Body of pancreas (tissue), 4 donors: ENCODE measurements at places on chromosomes 1 and 21.

DNA sequence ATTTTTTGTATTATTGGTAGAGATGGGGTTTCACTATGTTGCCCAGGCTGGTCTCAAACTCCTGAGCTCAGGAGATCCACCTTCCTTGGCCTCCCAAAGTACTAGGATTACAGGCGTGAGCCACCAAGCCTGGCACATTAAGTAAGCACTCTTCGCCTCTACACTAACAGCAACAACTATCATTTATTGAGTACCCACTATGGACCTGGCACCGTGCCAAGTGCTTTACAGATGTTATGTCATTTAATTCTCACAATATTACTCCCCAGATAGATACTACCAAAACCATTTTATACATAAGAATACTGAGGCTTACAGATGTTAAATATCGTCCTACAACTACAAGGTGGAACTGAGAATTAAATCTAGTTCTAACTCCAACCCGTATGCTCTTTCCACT is 50.1 kb downstream of the TUT4 start:
- DNase-seq: peak; percentile 19

DNA sequence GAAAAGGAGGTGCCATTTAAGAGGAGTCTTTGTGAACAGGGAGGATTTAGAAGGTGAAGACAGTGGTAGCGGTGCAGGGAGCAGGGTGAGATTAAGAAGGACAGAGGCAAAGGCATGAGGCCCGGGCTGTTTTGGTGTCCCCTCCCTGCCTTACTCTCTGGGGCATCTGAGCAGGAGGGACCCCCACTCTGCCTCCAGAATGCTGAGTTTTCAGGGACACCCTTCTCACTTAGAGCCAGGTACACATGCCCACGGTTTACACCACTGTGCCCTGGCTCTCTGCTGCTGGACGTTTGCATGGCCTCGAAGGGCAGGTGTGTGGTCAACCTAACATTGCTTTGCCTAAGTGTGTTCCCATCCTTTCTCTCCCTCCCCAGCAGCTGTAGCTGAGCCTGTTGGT is 20.5 kb upstream of the PARP1 start:
- DNase-seq: no peak

- DNase-seq: no peak
Observed at GRCh38 chr1:97739596-97740103, 181.2 kb downstream of the DPYD start.

- no peak for DNase-seq
Observed at GRCh38 chr1:185864889-185865517, 130.8 kb downstream of the HMCN1 start.

DNA sequence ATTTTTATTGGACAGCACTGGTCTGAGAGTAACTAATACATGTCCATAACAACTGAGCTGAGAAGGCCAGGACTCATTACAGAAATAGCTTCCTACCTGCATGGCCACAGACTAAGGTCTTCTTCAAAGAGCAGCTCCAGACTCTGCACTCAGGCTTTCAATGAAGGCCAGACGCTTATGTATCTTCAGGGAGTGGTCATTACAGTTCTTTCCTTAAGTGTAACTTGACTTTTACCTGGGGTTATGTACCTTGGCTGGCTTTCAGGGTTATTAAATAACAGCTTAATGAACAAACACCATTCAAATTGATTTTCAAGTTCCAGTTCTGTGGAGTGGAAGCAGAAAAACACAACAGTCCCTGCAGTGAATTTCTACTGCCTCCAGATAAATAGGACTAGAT is 23.8 kb upstream of the SLC22A15 start:
- no peak for DNase-seq

DNA sequence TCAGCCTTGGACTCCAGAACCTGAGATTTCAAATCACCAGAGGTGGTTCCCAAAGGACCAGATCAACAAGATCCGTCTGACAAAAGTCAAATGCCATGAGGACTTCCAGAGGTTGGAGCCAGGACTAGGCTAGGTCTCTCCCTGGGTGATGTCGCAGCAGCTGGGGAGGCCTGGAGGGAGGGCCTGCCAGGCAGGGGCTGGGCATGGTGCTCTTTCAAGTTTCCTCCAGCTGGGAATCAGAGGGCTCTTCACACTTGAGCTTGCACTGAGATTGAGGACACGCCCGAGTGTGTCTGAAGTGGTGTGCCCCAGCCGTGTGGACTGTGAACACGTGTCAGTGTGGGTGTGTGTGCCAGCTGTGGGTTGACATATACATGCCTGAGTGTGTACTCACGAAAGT is 21.3 kb upstream of the RSPO1 start:
- no peak for DNase-seq

DNA sequence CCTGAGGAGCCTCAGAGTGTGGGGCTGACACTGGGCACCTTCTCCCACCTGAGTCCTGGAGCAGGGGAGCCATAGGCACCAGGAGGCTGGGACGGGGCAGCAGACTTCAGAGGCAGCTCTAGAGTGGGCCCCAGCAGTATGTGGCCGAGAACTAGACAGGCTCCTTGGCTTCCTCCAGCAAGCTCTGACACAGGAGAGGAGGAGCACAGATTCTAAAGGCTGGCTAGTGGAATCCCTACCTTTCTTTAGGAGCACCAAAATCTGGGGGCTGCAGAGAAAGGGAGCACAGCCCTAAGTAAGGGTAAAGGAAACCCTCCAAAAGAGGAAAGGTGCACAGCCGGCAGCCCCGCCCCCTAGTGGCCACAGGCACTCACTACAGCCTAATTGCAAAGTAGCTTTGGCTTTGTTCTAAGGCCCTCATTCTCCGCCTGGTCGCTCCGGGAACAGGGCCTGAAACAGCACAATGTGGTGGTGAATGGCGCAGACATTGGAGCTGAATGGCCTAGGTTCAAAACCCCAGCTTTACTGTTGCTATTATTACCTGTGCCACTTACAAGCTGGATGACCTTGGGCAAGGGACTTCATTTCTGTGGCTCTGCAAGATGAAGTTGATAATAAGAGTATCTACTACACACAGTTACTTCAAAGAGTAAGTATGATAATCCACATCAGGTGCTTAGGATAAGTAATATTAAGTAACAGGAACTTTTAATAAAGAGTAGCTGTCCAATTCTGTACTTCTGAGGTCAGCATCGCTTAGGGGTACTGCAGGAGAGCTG is 8.8 kb upstream of the GUCA2A start:
- peak; percentile 75 for DNase-seq

DNA sequence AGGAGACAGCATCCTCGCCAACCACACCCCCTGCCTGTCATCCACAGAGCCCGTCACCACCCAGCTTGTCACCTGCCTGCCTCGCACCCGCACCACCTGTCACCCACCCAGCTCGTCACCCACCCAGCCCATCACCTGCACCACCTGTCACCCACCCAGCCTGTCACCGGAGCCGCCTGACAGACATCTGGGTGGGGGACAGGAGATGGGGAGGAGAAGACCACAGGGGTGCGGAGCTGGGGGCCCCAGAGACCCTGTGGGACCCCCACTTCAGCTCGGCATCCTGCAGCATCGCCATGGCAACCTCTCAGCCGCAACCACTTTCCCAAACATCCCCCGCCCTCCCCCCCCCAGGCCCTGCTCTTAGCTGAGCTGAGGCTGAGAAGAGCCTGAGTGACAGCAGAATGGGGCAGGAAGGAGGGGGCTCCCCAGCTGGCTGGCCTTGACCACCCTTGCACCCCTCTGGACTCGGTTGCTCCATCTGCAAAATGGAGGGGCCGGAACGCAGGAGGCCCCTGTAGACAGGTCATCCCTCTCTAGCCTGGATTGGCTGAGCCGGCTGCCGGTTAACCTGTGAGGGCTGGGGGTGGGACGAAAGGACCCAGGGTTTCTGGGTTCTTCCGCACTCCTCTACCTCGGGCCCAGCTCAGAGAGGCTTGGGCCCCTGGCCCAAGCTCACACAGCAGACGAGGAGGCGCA is 11.6 kb downstream of the AHDC1 start:
- DNase-seq: no peak

DNA sequence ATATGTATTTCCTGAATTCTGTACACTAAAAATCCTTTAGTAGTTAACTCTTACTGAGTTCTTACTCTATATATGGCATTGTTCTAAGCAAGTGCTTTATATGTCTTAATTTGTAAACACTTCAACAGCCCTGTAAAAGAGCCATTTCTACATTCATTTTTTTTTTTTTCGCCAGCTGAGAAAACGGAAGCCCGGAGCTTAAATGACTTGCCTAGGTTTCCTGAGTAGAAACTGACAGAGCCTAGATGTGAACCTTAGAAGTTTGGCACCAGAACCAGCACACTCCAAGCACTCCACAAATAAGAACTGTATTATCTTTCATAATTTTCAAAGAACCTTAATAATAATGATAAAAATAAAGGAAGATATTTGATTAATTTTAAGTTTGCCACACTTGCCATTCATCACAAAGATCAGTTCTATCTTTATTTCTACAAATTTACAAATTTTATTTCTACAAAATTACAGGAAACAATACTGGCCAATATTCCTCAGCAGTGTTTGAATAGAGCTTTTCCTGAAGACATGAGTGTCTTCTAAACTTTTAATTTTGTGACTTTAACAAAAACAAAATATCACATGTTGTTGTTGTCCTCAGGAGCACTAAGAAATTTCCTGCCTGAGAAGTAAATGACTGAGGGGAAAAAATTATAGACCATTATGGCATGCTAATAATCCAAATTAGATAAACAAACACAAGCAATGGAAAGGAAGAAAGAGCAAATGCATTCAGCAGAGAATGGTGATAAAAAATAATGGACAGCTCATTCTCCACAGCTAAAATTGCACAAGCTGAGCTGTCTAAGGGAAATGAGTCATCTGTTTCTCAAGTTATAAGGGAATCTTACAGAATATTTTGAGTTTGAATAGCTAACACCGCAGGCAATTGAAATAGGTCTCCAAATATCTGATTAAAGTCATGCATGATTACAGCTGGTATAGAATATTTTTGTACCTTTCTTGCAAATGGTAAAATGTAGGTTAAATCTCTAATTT is 71.2 kb downstream of the DPYD start:
- no peak for DNase-seq

GRCh38 chr1:10553118-10553517 is 78.4 kb downstream of the PEX14 start:
- no peak for DNase-seq

DNA sequence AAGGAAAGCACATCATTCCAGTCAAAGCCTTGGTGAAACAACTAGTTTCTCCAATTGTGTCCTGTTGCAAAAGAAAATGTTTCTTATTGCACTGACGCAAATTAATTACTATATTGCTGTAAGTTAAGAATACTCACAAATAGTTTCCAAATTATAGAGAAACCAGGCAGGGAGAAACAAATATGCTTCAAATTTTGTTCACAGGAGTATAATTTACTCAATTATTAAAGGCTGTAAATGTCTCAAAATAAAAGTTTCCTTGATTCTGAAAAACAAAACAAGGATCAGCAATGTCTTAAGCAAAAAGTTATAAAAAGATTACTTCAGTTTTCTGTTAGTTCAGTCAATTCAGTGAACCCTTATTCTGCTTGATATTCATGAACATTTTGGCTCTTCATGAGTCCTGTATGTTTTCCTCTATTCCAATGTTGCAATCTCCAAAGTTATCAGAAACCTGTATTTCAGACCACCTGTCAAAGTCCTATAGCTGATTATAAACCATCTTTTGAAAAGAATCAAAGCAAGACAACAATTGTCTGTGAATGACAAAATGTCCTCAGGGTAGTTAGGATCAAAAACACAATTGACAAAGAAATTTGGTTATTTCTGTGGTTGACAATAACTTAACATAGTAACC is 11.7 kb upstream of the SYPL2 start:
- no peak for DNase-seq

GRCh38 chr1:236830560-236830959 is 35.5 kb downstream of the MTR start:
- DNase-seq: no peak

DNA sequence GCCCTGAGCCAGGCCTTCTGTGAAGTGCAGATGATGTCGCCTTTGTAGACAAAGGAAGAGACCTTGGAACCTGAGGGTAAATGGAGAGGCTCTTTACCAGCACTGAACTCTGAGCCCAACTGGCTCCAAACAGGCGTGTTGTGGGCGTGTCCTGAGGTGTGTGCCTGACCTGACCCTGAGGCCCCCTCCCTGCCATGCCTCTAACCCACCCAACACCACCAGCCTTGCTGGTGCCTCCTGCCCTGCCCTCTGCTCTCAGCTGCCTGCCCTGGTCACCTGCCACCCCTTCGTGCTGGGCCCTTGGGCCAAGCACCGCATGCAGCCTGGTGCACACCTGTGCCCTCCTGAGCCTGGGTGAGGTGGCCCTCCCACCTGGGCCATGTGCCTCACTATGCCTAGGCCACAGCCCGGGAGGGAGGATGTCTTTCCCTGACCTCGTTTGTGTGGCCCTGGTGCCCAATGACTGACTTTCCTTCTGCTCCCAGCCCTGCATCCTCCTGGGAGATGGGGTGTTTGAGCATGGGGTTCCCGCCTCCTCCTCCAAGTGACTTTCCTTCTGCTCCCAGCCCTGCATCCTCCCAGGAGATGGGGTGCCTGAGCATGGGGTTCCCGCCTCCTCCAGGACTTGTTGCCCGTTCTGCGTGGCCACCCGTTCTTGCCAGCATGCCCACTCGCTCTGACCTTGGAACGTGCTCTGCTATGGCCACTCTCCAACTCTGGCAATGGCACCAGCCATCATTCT is 157.0 kb downstream of the PCBP3 start:
- DNase-seq: no peak

GRCh38 chr1:27607239-27607804 is 3.4 kb upstream of the AHDC1 start:
- no peak for DNase-seq

- DNase-seq: no peak
Observed at GRCh38 chr1:36327421-36328087, 4.1 kb upstream of the EVA1B start.
